ENCODE measurements at places on chromosomes 11 and 22. TPM values are rescaled to one million over a fixed set of nuclear protein-coding genes. Genes with fewer than 3 reads are reported as not detected.

- H3K27ac ChIP-seq: no peak overlapping the region
- no peak for DNase-seq
- no peaks in the 10 kb centered on the region for H3K36me3 ChIP-seq
- no peak overlapping the region for H3K4me3 ChIP-seq
These were observed 1620.9 kb downstream of the FAM181B start for GRCh38 chr11:81112718-81113117.

- H3K27me3 ChIP-seq: no peaks in the 10 kb centered on the region
- no peak overlapping the region for H3K4me3 ChIP-seq
- H3K27ac ChIP-seq: no peak overlapping the region
- no peak for DNase-seq
These were observed 4.4 kb downstream of the CTTN start for GRCh38 chr11:70402685-70403084.

GRCh38 chr11:34632105-34632791 lies 11.4 kb downstream of the EHF start:
- no peak for DNase-seq
- H3K36me3 ChIP-seq: no peaks in the 10 kb centered on the region
- H3K27ac ChIP-seq: no peak overlapping the region
- no peaks in the 10 kb centered on the region for H3K4me1 ChIP-seq
- H3K27me3 ChIP-seq: no peaks in the 10 kb centered on the region

GRCh38 chr11:65182258-65183170 lies 786 bp downstream of the CAPN1 start:
- peak overlapping the region; percentile 92 for H3K27ac ChIP-seq
- DNase-seq: peak; percentile 77
- peaks cover 32% of the 10 kb centered on the region for H3K4me1 ChIP-seq
- H3K4me3 ChIP-seq: peak overlapping the region; percentile 97
- peaks cover 32% of the 10 kb centered on the region for H3K36me3 ChIP-seq

- H3K27ac ChIP-seq: no peak overlapping the region
- no peaks in the 10 kb centered on the region for H3K36me3 ChIP-seq
- no peak for DNase-seq
- no peak overlapping the region for H3K4me3 ChIP-seq
- H3K4me1 ChIP-seq: no peaks in the 10 kb centered on the region
These were observed 36.7 kb downstream of the TPST2 start for GRCh38 chr22:26553056-26553752.

The RPS25 gene
- total RNA-seq: 3,369 TPM

The BTBD18 gene
- total RNA-seq: not detected

DNA sequence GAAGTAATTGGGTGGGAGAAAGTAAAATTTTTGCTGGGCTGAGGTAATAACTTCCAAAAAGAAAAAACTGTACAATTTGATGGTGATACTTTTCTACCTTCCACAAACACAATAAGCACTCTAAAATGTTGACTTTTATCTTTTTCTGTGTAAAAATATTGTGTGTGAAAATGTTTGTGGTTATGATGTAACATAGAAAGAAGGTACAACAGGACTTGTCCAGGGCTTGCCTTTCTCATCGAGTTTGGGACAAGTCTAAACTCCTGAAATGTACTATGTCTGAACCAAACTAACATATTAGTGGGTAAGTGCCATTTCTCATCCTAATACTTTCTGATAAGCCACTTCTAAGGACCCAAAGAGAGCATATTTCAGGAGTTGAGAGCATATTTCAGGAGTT lies 174.2 kb upstream of the PDGFD start:
- H3K4me3 ChIP-seq: no peak overlapping the region
- H3K27me3 ChIP-seq: no peaks in the 10 kb centered on the region
- H3K4me1 ChIP-seq: no peaks in the 10 kb centered on the region
- no peak for DNase-seq
- H3K27ac ChIP-seq: no peak overlapping the region

DNA sequence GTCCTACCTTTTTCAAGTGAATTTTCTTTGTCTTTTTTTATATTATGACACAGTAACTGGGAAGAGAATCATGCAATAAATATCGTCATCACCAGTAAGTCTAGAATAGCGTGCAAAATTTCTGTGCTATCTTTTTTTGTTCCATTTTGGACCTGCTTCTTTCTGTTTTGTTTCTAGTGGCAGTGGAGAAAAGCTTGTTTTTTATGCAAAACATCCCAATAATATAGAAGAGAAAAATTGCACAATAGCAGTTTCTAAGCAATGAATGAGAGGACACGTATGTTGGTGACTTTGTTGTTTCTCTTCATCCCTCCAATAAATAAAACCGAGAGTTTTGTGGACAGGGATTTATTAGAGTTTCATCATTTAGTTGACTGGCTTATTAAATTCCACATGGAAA lies 10.3 kb downstream of the GRK3 start:
- no peaks in the 10 kb centered on the region for H3K36me3 ChIP-seq
- H3K4me1 ChIP-seq: no peaks in the 10 kb centered on the region
- H3K27me3 ChIP-seq: no peaks in the 10 kb centered on the region
- H3K27ac ChIP-seq: no peak overlapping the region

GRCh38 chr11:70233034-70233433 lies 29.9 kb downstream of the FADD start:
- H3K27me3 ChIP-seq: no peaks in the 10 kb centered on the region
- H3K4me1 ChIP-seq: no peaks in the 10 kb centered on the region
- no peak overlapping the region for H3K4me3 ChIP-seq
- H3K27ac ChIP-seq: no peak overlapping the region
- no peaks in the 10 kb centered on the region for H3K36me3 ChIP-seq
- no peak for DNase-seq

GRCh38 chr11:134866981-134867675 lies 455.1 kb upstream of the B3GAT1 start:
- H3K4me1 ChIP-seq: peaks cover 6% of the 10 kb centered on the region
- H3K36me3 ChIP-seq: no peaks in the 10 kb centered on the region
- H3K27me3 ChIP-seq: no peaks in the 10 kb centered on the region
- H3K27ac ChIP-seq: no peak overlapping the region

GRCh38 chr22:49230194-49230577 lies 597.5 kb downstream of the BRD1 start:
- H3K36me3 ChIP-seq: no peaks in the 10 kb centered on the region
- H3K27ac ChIP-seq: no peak overlapping the region
- no peak overlapping the region for H3K4me3 ChIP-seq
- no peak for DNase-seq
- peaks cover 24% of the 10 kb centered on the region for H3K27me3 ChIP-seq
- no peaks in the 10 kb centered on the region for H3K4me1 ChIP-seq

DNA sequence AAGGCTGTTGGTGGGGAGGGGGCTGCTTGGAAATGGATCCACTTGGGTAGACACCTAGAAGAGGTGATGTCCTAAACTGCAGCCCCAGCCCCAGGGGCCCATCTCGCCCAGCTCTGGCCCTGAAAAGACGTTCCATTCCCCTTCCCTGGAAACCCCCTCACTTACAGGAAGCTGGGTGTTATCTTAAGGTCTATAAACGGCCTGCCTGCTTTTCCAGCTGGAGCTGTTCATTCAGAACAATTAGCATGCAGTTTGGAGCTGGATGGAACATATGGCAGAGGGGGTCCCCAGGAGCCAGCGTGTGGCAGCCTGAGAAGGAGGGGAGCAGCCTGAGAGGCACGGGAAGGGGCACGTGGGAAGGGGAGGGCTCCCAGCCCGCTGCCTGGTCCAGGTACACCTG lies 139.6 kb downstream of the PKNOX2 start:
- DNase-seq: no peak
- no peak overlapping the region for H3K4me3 ChIP-seq
- peaks cover 14% of the 10 kb centered on the region for H3K4me1 ChIP-seq

The CASP5 gene
- not detected for total RNA-seq

The OR51B4 gene
- total RNA-seq: not detected

The INS gene
- not detected for total RNA-seq

DNA sequence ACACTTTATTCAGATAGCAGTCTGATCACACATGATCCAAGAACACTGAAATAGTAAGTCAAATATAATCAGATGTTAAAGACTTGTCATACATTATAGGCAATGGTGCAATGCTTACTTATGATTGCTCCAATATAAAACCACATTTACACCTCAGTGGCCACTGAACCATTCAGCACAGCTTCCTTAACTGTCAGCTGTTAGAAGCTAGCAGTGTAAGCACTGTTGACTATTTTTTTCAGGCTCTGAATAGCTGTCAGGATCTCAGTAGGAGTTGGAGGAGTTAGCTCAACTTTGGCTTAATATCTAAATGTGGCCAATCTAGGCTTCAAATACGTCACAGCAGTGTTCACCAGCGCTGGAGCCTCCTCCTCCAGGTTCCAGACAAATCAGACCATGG lies 36.6 kb downstream of the METTL15 start:
- no peaks in the 10 kb centered on the region for H3K27me3 ChIP-seq
- no peaks in the 10 kb centered on the region for H3K4me1 ChIP-seq
- no peak overlapping the region for H3K27ac ChIP-seq
- H3K36me3 ChIP-seq: no peaks in the 10 kb centered on the region
- no peak overlapping the region for H3K4me3 ChIP-seq

The MRPL16 gene
- 41.9 TPM for total RNA-seq

The IL18 gene
- total RNA-seq: 9.8 TPM

DNA sequence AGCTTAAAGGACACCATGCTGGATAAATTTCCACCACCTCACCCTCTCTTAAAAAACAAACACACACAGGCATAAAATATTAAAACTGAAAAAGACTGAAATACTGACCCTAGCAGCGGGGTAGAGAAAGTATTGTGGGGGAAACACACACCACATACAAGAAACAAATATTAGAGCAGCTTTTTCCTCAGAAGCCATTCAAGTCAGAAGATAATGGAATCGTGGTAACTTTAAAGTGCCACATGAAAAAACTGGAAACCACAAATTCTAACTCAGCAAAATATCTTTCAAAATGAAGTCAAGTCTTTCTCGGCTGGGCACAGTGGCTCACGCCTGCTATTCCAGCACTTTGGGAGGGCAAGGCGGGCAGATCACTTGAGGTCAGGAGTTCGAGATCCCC lies 223.2 kb downstream of the DYNC2H1 start:
- H3K36me3 ChIP-seq: no peaks in the 10 kb centered on the region
- no peaks in the 10 kb centered on the region for H3K27me3 ChIP-seq
- no peaks in the 10 kb centered on the region for H3K4me1 ChIP-seq
- no peak for DNase-seq
- no peak overlapping the region for H3K27ac ChIP-seq
- no peak overlapping the region for H3K4me3 ChIP-seq

The UBQLNL gene
- total RNA-seq: 1.7 TPM

- H3K4me1 ChIP-seq: peaks cover 13% of the 10 kb centered on the region
- H3K36me3 ChIP-seq: no peaks in the 10 kb centered on the region
- H3K27me3 ChIP-seq: no peaks in the 10 kb centered on the region
- no peak for DNase-seq
These were observed 11.1 kb downstream of the GDPD5 start for GRCh38 chr11:75514596-75514995.

The OR4D5 gene
- not detected for total RNA-seq

The ESAM gene
- total RNA-seq: 6.2 TPM

The NAALADL1 gene
- 29.9 TPM for total RNA-seq

The APLNR gene
- 1.8 TPM for total RNA-seq

DNA sequence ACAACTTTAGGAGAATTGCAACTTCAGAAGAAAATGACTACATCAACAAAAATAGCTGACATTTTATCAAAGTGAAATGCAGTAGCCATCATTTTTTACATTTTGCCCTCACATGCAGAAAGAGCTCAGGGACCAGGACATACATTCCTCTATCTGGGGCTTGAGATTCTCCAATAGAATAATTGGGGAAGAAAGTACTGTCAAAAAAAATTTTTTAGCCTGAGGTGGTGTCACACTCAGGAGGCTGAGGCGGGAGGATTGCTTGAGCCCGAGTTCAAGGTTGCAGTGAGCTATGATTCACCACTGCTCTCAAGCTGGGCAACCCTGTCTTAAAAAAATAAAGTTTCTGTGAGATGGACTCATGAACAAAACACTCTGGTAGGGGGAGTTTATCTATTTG lies 32.2 kb upstream of the DEPDC7 start:
- DNase-seq: no peak
- H3K27ac ChIP-seq: no peak overlapping the region
- H3K4me1 ChIP-seq: no peaks in the 10 kb centered on the region
- H3K36me3 ChIP-seq: no peaks in the 10 kb centered on the region

DNA sequence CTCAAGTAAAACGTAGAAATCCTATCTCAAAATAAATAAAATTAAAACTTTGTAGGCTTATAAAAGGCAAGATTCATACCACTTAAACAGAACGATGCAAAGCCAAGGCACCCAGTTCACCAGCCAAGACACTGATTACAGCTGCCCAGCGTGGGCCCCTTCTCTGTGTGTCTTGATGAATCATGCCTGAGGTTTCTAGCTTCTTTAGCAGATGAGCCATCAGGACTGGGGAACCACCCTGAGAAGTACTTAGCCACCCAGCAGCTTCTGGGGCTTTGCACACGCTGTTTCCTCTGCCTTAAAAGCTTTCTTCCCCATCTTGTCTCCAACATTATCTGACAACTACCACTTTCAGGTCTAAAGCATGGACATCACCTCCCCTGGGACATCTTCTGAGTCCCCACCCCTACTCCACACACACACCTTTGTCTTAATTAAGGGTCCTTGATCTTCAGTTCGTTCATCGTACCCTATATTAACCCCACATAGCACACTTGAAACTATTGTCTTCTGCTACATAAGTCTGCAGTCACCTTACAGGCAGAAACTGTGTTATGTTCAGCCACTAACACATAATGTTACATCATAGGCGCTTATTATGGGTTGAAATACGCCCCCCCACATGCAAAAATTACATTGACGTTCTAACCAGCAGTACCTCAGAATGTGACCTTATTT lies 8.7 kb upstream of the LAYN start:
- no peaks in the 10 kb centered on the region for H3K27me3 ChIP-seq
- no peak overlapping the region for H3K4me3 ChIP-seq
- no peak for DNase-seq
- H3K27ac ChIP-seq: no peak overlapping the region

GRCh38 chr11:72970557-72971118 lies 156.4 kb downstream of the ATG16L2 start:
- H3K27me3 ChIP-seq: no peaks in the 10 kb centered on the region
- no peak overlapping the region for H3K4me3 ChIP-seq
- H3K27ac ChIP-seq: no peak overlapping the region
- no peaks in the 10 kb centered on the region for H3K36me3 ChIP-seq

The AGBL2 gene
- total RNA-seq: 0.33 TPM

The LRP4 gene
- 2.1 TPM for total RNA-seq

DNA sequence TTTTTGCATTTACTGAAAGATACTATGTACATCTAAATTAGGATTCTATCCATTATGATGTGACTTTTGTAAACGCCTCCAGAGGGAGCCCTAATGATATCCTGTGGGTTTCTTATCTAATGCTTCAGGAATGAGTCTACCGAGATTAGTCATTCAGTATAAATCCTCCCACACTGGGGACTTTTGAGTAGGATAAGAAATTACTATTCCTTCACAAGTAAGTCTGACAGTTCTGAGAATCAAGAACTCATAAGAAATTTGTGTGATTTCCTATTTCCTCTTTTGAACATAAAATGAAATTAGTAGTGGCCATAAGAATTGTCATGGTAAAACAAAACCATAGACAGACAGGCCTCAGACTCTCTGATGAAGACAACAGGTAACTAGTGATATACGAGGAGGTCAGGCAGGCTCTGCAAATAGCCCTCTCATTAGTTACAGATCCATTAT lies 10.0 kb upstream of the OR5M1 start:
- no peak overlapping the region for H3K4me3 ChIP-seq
- no peak for DNase-seq
- no peaks in the 10 kb centered on the region for H3K4me1 ChIP-seq
- H3K36me3 ChIP-seq: no peaks in the 10 kb centered on the region
- H3K27ac ChIP-seq: no peak overlapping the region

GRCh38 chr11:32437495-32438345 lies 2.4 kb upstream of the WT1 start:
- H3K36me3 ChIP-seq: no peaks in the 10 kb centered on the region
- H3K27ac ChIP-seq: no peak overlapping the region
- no peak overlapping the region for H3K4me3 ChIP-seq
- DNase-seq: no peak
- peaks cover 83% of the 10 kb centered on the region for H3K27me3 ChIP-seq
- no peaks in the 10 kb centered on the region for H3K4me1 ChIP-seq

Data from sigmoid colon (tissue), 7 donors.